ENCODE measurements at places on chromosomes 7 and 10.

- DNase-seq, result no peak
Observed at GRCh38 chr10:11225935-11226334, 208.3 kb downstream of the CELF2 start.

DNA sequence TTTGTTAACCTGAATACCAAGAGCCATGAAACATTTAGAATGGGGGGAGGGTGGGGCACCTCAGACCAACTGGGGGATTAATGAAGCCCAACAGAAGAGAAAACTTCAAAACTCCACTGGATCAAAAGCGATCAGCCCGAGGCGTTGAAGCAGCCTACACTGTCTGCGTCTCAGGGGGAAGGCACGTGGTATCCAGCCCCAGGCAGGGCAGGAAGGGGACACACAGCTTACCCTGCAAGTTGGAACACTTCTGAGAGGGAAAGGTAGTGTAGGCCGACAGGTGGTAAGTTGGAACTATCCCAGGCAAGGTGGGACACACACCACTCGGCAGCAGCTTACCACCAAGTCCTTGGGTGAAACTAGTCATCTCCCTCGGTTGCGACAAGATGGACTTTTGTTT, 102.9 kb downstream of the TAX1BP1 start:
- no peak for DNase-seq

- DNase-seq, result no peak
Observed at GRCh38 chr7:50985096-50985495, 202.4 kb upstream of the GRB10 start.

DNA sequence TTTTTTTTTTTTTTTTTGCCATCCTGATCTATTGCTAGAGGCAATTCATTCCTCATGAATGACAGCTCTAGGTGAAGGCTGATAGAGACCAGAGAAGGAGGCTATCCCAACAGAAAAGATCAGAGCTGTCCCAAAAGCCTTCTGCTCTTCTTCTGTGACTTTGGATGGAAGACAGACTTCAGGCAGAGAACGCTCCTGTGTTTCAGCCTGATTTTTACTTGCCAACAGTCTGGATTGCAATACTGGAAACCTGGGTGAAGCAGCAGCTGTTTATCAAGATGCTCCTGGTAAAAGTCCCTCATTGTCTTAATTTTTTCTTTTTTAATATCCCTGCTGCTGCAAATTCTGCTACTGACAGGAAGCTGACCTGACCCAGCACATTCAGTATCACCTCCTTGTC, 219.5 kb downstream of the CCDC3 start:
- DNase-seq, result no peak

- no peak for DNase-seq
Observed at GRCh38 chr7:104773796-104774195, 240.2 kb upstream of the KMT2E start.

DNA sequence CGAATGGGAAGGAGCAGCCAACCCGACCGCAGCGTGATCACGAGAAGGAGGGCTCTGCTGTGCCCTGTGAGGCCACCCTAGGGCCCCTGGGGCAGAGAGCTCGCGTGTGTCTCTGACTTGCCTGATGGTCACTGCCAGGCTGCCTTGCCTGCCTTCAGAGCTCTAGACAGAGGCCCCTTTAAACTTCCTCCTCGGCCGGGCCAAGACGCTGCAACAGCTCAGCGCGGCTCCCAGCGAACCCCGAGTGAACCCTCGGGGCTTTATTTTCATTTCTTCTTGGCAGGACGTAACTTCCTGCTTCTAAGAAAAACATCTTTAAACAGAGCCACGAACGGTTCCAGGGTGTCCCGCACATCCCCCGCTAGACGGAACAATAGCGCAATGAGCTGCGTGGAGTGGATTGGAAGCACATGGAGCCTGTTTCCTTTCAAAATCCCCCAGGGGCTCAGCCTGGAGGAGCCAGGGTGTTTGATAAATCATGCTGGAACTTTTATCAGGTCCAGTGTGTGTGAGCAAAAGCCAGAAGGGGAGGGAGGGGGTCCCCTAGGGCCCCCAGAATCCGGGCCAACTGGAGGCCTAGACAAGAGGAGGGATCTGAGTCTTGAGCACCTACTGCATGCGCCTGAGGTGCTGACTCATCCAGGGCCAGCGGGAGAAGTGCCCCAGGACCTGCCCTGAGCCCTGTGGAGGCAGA, 134.1 kb upstream of the GDF10 start:
- no peak for DNase-seq

- DNase-seq, result no peak
Observed at GRCh38 chr10:102777711-102778453, 34.1 kb downstream of the WBP1L start.
